ENCODE measurements at places on chromosomes 4 and X. TPM values are rescaled to one million over a fixed set of nuclear protein-coding genes. Genes with fewer than 3 reads are reported as not detected.

GRCh38 chr4:120617171-120617570 lies 305.4 kb downstream of the PRDM5 start:
- no peak for DNase-seq

The C1QTNF7 gene
- total RNA-seq, result 3.7 TPM

DNA sequence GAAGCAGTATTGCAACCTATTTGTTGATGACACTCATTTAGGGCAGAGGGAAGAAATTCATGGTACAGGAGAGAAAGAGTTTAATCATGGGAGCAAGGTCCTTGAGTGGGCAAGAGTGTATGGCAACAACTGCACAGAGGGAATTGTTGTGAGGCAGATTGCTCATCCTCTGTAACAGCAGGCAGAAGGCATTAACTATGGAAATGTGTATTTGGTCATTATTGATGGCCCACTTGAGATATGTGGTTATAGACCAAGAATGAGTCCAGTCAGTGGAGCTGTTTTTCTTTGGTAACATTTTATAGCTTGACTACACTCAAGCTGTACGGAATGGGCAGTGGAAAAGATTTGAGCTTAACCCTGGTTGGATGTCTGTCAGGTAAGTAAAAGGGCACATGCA lies 15.9 kb downstream of the PLRG1 start:
- no peak for DNase-seq

GRCh38 chr4:185213877-185214276 lies 4.5 kb downstream of the SNX25 start:
- DNase-seq, result no peak

The GBA3 gene
- 0.30 TPM for total RNA-seq

DNA sequence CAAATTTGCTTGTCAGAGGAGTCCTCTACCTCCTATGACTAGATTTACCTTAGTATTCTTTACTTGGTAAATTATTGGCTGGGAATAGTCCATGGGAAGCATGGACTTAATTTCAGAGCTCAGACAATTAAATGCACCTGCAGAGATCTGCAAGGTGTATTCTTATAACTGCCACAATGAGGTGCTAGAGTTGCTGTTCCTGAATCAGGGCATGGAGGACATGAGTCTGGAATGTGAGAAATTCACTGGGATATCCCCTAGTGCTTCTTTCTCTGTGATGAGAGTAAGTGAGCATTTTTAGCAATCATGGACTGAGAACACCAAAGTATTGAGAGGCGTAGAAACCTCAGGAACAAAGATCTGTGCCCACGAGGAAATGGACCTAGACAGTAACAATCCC lies 32.9 kb upstream of the GRID2 start:
- DNase-seq, result no peak

- no peak for DNase-seq
Measured at GRCh38 chr4:140523370-140523856, 555 bp upstream of the ELMOD2 start.

- DNase-seq, result no peak
Measured at GRCh38 chr4:20074450-20074849, 177.3 kb upstream of the SLIT2 start.

DNA sequence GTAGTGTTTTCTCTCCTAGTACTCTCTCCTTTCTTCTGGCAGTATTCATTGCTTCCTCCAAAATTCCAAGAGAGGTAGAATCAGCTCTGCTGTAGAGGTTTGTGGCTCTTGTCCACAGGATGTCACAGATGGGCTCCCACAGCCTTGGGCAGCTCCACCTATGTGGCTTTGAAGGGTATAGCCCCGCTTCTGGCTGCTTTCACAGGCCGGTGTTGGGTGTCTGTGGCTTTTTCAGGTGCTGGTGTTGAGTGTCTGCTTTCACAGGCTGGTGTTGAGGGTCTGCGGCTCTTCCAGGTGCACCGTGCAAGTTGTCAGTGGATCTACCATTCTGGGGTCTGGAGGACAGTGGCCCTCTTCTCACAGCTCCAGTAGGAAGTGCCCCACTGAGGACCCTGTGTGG lies 7.9 kb upstream of the AADAT start:
- no peak for DNase-seq

DNA sequence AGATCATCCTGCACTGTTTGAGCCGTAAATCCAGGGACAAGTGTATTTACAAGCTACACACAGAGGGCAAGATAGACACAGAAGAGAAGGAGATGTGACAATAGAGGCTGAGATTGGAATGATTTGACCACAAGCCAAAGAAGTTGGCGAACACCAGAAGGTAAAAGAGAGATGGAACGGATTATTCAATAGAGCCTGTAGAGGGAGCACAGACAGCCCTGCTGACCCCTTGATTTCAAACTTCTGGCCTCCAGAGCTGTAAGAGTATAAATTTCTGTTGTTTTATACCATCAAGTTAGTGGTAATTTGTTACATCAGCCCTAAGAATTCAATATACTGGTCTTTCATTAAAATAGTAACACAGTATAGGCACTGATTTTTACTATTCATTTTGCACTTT lies 447.8 kb downstream of the FAT4 start:
- DNase-seq, result no peak

The PROM1 gene
- total RNA-seq, result 8.2 TPM

The ZCCHC13 gene
- total RNA-seq, result not detected

GRCh38 chr4:47561331-47561730 lies 76.3 kb downstream of the ATP10D start:
- DNase-seq, result no peak

The GLUD2 gene
- 3.3 TPM for total RNA-seq

GRCh38 chr4:5033281-5033841 lies 14.1 kb upstream of the CYTL1 start:
- DNase-seq, result no peak

DNA sequence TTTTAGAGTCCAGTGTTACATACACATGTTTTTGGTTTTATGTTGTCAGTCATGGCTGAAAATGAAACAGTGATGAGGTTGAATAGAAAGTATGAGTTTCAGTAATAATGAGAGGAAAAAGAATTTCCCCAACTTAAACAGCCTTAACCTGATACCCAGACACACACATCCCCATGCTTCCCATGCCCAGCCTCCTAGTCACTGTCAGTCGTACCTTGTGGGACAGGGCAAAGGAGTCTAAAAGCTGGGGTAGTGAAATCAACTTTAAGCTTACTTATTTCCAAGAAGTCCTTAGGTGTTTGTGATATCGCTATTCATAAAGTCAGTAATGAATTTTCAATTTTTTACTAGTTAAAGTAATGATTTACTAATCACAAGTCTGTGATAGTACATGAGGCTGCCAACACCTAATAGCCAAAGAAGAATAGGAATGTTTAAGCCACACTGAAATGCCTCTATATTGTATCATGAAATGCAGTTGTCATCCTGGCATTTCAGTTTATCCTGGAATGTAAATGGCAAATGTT lies 24.3 kb upstream of the GPR34 start:
- DNase-seq, result no peak

DNA sequence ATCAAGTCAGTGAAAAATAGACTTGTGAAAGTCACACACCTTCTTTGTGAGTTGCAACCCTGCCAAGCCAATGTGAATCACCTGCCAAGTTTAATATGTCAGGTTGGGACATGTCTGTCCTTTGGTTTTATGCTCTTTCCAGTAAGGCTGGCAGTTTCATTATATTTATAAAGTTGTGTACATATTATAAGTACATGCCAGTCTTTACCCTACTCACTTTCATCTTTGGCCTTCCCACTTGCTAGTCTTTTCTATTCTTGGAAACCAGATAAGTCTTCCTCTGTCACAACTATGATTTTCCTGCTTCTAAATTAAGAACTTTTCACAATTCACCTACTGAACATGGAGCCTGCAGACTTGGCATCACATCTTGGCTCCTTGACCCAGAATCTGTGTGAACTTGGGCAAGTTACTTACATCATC lies 680.7 kb upstream of the BOD1L1 start:
- no peak for DNase-seq

- no peak for DNase-seq
Measured at GRCh38 chr4:40241941-40242340, 45.1 kb downstream of the RHOH start.

The CYP4V2 gene
- total RNA-seq, result 11.6 TPM

Measured in skin of body (tissue), 3 donors.